Tibial nerve (tissue), 4 donors: ENCODE measurements at places on chromosomes 7 and 10. TPM values are rescaled to one million over a fixed set of nuclear protein-coding genes. Genes with fewer than 3 reads are reported as not detected.

Gene CC2D2B
- not detected for total RNA-seq

DNA sequence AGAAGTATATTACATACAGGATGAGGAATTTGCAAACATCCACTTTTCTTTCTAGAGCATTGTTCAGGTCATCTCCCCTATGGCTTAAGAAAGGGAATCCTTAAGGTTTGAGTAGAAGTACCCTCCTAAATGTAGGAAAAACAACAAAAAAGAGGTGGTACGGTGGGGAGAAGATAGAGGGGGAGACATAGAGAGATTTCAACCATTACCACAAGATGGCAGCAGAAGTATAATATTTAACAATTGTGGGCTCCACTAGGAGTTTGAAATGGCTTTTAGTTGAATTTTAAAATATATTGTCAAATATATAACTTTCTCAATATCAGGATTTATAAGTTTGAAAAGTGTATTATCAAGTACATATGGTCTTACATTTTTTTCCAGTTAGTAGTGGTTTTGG is 72.7 kb upstream of the PRKG1 start:
- peak; percentile 45 for DNase-seq
- H3K27ac ChIP-seq: no peak overlapping the region
- H3K4me3 ChIP-seq: no peak overlapping the region
- no peaks in the 10 kb centered on the region for H3K36me3 ChIP-seq
- H3K27me3 ChIP-seq: no peaks in the 10 kb centered on the region

DNA sequence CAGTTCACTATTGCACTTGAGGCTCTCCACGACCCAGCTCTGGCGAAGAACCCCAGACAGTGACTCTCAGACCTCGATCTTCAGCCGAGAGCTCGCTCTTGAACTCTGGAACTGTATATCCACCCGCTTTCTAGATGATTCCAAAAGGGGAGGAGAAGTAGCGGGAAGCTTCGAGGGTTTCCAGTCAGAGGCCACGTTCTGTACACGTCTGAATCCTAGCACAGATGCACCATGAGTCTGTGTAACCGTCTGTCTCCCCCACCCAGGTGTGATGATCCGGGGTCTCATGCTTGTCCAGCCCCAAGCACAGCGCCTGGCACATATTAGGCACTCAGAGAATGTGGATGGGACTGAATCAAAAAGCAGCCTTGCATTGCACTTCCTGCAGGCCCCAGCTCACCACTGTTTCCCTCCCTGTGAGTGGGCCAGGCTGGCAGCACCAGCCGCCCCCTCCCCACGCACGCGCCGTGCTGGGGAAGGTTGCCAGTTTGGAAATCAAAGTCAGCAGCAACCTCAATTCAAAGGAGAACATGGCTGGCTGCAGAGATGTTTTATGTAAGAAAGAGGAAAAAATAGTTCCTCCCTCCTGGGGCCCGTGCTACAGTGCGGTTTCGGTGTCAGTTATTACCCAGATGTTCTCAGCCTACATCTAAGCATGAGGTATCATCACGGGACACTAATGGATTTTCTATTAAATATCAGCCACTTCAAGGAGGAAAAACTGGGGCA is 5.7 kb downstream of the GRID2IP start:
- H3K36me3 ChIP-seq: no peaks in the 10 kb centered on the region
- no peaks in the 10 kb centered on the region for H3K27me3 ChIP-seq
- no peak overlapping the region for H3K4me3 ChIP-seq
- H3K27ac ChIP-seq: no peak overlapping the region
- no peak for DNase-seq
- no peaks in the 10 kb centered on the region for H3K4me1 ChIP-seq

DNA sequence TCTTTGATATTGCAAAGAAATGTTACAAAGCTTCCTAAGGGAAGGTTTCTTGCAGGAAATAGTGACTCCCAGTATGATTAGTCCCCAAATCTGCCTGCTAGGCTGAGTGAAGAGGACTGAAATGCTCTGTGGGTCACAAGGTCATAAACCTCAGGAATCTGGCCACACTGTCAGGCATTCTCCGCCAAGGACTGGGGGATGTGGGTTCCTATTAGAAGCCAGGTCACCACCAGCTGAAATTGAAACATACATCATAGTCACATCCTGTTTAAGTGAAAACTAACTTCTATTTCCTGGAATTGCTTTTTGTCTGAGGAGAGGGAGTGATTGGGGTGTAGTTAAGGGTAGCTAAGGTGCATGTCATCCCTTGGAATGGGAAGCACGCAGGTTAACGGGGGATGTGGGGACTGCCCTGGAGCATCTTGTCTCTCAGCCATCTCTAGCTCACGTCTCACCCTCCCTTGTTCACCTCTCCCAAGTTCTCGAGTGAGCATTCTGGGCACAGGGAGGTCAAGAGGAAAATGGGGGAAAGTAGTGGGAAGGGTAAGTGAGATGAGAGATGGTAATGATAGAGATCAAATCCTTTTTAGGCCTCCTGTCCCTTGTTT is 12.0 kb upstream of the GSAP start:
- H3K4me1 ChIP-seq: peaks cover 19% of the 10 kb centered on the region
- DNase-seq: no peak
- no peaks in the 10 kb centered on the region for H3K36me3 ChIP-seq
- H3K27ac ChIP-seq: peak overlapping the region; percentile 86
- no peaks in the 10 kb centered on the region for H3K27me3 ChIP-seq

DNA sequence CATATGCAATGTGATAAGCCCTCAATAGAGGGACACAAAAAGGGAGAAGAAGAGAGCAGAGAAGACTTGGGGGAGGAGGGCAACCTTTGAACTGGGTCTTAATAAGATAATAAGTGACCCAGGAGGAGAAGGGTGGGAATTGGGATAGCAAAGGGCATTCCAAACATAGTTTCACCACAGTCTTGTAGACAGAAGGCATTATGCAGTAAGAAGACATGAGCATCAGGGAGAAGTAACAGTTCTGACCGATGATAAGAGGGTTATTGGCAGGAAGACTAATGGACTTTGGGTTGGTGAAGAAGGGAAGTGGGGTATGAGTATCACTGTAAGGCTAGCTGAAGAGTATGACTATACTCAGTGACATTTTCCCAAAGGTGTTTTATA is 63.6 kb downstream of the TES start:
- H3K27ac ChIP-seq: no peak overlapping the region
- no peaks in the 10 kb centered on the region for H3K4me1 ChIP-seq
- no peaks in the 10 kb centered on the region for H3K27me3 ChIP-seq
- no peak for DNase-seq

DNA sequence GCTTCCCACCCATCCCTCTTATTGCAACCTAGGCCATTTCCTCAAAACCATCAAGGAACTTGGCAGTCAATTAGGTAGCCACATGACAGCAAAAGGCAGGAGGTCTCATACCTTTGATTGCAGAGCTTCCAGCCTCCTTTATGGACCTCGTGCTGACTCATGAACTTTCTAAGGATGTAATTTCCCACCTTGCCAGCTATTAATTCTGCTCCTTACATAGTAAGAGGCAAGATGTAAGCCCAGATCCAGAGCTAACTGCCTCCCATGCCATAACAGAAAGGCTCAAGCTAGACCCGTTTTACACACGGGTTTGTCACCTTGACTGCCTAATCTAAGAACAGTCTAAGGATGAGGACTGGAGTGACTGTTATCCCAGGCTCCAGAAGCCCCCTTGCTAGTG is 565.7 kb downstream of the KCNMA1 start:
- no peaks in the 10 kb centered on the region for H3K36me3 ChIP-seq
- H3K27ac ChIP-seq: no peak overlapping the region

DNA sequence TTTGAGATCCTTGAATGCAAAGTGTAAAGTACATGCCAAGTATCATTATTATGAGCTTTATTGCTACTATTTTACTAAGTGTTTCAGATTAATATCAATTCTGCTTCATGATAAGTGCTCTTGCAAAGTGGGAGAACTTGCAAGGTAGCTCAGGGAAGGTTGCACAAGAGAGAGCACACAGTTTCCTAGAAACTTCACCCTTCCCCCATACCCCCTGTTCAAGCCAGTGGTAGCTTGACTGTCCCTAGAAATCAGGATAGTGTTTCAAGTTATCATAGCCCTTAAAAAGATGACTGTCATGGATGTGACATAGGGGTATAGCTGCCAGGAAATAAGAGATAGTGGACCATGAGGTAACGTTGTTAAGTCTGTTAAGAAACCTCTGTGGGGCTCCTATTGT is 251.5 kb downstream of the TRIL start:
- no peak overlapping the region for H3K27ac ChIP-seq
- no peaks in the 10 kb centered on the region for H3K36me3 ChIP-seq
- no peak overlapping the region for H3K4me3 ChIP-seq
- H3K4me1 ChIP-seq: peaks cover 37% of the 10 kb centered on the region

- H3K36me3 ChIP-seq: peaks cover 33% of the 10 kb centered on the region
- H3K4me3 ChIP-seq: peak overlapping the region; percentile 97
- H3K27ac ChIP-seq: peak overlapping the region; percentile 55
- no peaks in the 10 kb centered on the region for H3K27me3 ChIP-seq
- peaks cover 5% of the 10 kb centered on the region for H3K4me1 ChIP-seq
Observed at GRCh38 chr10:73873142-73873837, 1.1 kb downstream of the CAMK2G start.

DNA sequence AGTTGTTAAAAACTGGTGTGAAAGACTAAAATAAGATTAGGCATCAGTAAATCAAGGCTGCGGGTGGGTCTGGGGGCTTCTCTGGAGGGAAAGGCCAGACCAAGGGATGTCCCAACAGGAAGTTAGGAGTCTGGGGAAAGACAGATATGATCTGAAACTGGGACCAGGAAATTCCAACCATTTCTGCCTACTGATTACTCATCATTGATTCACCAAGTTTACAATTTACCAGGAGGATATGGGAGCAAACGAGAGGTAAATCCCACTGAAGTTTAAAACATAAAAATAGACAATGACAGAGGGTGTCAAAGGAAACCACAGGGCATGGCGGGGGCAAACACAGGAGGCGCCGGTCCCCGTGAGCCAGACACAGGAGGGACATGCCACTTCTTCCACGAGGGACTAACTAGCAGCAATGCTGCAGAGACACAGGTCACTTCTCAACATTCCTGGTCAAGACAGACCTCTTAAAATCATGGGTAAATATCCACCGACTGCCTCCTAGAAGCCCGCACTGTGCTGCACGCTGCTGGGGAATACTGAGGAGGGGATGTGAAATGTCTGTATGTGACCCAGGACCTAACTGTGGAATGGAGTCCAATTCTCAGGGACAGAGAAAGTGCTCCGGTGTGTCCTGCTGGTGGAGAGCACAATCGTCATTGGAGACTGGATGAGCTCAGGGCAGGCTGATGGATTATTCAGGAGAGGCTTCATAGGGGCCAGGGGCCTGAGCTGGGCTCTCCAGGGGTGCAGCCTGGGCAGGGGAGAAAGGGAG is 153.4 kb upstream of the KLF14 start:
- no peak for DNase-seq
- no peak overlapping the region for H3K4me3 ChIP-seq
- peak overlapping the region; percentile 94 for H3K27ac ChIP-seq
- H3K36me3 ChIP-seq: peaks cover 59% of the 10 kb centered on the region
- H3K27me3 ChIP-seq: no peaks in the 10 kb centered on the region

DNA sequence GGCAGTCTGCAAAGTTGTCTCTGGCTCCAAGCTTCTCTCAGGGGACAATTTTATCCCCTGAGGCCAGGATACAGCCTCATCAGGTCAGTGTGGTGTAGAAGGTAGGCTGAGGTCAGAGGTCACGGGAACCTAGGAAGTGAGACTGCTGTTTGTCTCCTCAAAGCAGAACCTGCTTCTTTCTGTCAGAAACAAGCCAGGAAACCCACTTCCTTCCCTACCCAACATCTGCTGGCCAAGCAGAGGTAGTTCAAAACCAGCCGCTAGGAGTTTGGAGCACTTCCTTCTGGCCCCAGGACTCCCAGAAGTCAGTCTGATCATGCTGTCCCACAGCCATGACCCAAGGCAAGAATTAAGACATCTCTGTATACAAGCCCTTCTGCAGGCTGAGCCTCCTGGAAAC is 12.2 kb downstream of the CLRN3 start:
- H3K27ac ChIP-seq: no peak overlapping the region
- no peak for DNase-seq
- no peaks in the 10 kb centered on the region for H3K4me1 ChIP-seq
- H3K36me3 ChIP-seq: no peaks in the 10 kb centered on the region
- H3K4me3 ChIP-seq: no peak overlapping the region
- H3K27me3 ChIP-seq: no peaks in the 10 kb centered on the region

- DNase-seq: no peak
- no peaks in the 10 kb centered on the region for H3K27me3 ChIP-seq
- no peaks in the 10 kb centered on the region for H3K36me3 ChIP-seq
- no peaks in the 10 kb centered on the region for H3K4me1 ChIP-seq
Observed at GRCh38 chr7:124965553-124965952, 35.9 kb upstream of the POT1 start.

DNA sequence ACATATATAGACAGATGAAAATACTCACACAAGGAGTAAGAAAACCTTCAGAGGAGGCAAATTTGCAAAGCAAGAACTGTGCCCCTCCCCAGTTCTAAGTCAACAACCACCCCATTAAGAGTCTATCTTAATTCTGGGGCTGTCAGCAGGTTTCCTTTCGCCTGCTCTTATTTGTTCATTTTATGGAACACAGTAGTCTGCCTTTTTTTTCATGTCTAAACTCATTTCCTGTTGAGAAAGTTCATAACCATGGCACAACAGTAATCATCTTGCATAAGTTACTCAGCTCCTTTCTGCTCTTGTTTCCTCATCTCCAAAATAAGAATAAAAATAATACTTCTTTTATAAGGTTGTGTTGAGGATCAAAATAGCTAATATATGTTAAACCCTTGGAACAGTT is 25.8 kb upstream of the AMPH start:
- no peak overlapping the region for H3K4me3 ChIP-seq
- no peak for DNase-seq
- no peaks in the 10 kb centered on the region for H3K27me3 ChIP-seq
- no peaks in the 10 kb centered on the region for H3K36me3 ChIP-seq
- no peak overlapping the region for H3K27ac ChIP-seq

DNA sequence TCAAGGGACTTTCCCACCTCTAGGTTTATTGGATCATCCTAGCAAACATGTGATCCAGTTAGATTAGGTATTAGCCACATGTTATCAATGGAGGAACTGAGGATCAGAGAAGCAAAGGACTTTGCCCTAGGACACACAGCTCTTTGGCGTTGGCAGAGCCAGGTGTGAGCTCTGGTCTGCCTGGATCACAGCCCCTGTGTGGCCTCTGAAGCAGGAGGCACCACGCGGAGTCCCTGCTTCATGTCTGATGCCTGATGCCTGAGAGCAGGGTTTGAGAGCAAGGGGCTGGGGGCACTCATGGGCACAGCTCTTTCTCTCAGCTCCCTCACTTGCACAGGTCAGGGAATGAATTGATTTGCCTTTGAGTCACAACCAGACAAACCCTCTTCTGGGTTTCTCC is 64.7 kb upstream of the CTBP2 start:
- no peak overlapping the region for H3K27ac ChIP-seq
- DNase-seq: no peak
- no peaks in the 10 kb centered on the region for H3K36me3 ChIP-seq

DNA sequence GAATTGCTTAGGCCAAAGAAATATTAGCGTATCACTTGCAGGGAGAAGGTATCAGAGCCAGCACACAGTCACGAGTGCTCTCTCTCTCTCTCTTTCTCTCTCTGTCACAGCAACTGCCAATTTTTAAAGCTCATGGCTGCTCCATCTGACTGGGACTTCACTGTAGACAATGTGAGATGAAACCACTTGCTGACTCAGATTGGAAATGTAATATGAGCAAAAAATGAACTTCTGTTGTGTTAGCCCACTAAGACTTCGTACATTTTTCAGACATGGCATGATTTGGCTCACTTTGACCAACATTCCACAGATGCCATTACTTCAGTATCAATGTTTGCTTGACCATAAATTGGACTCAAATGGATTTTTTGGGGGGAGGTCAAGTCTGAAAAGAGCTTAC is 68.1 kb downstream of the DGKB start:
- peaks cover 3% of the 10 kb centered on the region for H3K4me1 ChIP-seq
- H3K36me3 ChIP-seq: no peaks in the 10 kb centered on the region
- H3K27me3 ChIP-seq: no peaks in the 10 kb centered on the region
- DNase-seq: no peak

GRCh38 chr7:151451626-151452571 is 12.0 kb upstream of the CRYGN start:
- H3K4me1 ChIP-seq: peaks cover 5% of the 10 kb centered on the region
- no peak overlapping the region for H3K4me3 ChIP-seq
- no peak overlapping the region for H3K27ac ChIP-seq
- peak; percentile 8 for DNase-seq
- H3K36me3 ChIP-seq: no peaks in the 10 kb centered on the region
